ENCODE measurements at places on chromosomes 2 and 18.

DNA sequence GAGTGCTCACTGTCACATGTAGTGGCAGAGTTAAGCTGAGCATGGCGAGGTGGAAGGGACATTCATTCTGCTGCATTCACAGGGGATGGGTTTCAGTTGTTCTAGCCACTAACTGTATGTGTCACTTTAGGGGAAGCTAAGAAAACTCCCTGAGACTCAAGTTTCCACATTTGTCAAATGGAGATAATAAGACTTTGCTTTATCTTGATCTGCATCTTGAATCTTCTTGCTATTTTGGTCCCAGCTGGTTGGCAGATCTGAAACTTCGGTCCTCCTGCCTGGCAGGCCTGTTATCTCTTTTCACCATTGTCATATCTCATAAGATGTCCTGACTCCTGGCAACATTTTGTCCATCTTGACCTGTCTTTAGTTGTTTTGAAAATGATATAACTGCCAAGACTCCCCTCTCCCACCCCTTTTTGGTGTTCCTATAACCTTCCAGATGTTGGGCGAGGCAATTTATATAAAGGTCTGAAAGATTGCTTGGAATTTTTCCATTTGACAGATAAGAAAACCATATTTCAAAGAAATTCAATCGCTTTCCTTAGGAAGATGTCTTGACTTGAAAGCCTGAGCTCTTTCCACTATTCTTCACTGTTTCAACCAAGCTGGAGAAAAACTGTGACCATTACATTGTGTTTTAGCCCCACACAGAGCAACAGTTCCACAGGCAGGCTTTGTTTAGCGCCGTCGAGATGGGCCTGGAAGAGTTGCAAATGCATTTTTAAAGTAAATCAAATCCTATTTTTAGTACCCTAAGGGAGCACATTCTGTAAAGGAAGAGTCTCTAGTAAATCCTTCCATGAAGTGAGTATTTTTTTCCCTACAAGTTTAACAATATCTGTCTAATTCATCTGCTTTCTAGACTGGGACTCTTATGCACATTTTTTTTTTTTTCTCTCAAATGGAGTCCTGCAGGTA, 33.4 kb downstream of the MYCN start:
- DNase-seq: no peak

GRCh38 chr2:203993560-203993959, 57.0 kb downstream of the ICOS start:
- DNase-seq: no peak

DNA sequence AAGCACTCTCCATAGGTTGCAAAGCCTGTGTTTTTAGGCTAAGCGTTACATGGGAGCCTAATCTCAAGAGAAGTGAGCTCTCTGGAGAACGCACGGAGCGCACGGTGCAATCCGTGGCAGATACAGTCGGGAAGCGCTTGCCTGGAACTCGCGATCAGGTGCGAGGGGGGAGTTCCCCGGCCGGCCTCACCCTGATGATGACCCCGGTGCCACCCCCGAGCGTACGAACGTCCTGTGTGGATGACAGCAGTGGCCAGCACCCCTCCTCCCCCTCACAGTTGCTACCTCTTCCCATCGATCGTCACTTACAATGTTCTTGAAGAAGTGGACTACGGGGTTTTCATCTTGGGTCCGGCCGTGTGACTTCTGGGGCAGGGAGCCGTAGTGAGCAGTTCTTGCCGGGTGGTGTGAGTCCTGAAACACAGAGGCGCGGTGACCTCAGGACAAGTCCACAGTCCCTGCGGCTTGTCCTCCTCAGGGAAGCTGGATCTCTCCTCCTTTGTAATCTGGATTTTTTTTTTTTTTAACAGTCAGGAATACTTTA, 142.9 kb downstream of the MBP start:
- DNase-seq: no peak

DNA sequence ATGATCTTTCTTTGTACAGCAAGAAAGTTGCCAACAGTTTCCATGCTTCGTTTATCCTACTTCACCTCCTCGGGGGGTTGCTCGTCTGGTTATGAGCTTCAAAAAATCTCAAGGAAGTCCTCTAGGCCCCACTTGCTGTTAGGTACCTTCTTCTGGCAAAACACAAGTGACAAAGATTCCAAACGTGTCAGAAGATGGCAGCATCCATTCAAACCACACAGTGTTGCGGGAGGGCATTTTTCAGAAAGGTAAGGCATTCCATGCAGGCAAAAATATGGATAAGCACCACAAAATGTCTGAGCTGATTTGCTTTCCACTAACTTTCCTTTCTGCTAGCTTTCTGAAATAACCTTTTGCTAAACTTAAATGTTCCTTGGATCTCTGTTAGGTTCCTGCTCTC, 13.2 kb upstream of the OR6B3 start:
- DNase-seq: no peak

GRCh38 chr2:102120701-102121159, 21.8 kb upstream of the IL1R1 start:
- no peak for DNase-seq

Data from DMS79 (cell line).